ENCODE measurements at places on chromosomes 4 and X.

DNA sequence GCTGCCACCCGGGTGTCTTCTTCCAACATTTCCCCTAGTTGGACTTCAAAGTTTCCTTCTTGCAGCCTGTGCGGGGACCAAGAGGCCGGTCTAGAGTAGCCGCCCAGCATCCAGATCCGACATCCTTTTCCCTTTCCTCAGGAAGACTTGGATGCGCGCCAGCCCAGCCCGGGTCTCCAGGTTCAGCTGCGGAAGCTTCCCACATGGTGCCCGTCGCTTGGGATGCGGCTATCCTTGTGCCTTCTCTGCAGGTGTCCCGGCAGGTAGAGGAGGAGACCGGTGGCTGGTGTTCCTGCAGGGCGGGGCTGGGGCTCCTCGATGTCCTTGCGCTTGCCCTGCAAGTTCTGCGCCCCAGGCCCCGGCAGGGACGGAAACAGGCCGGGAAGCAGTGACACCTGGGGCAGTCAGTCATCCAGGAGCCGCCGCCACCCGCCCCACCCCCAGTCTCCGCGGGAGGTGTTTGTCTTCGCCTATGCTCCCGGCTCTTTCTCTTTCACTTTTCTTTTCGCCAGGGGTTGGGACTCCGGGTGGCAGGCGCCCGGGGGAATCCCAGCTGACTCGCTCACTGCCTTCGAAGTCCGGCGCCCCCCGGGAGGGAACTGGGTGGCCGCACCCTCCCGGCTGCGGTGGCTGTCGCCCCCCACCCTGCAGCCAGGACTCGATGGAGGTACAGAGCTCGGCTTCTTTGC, at the start of gene IL15:
Gene IL15, plus strand, starts transcription at position 502 of the 689 bp plus-strand sequence. CDS start 82,882 bp downstream, outside the sequence.
- peak; percentile 50 for DNase-seq

GRCh38 chr4:183624548-183624947, 34.4 kb downstream of the RWDD4 start:
- no peak for DNase-seq

- DNase-seq, result peak; percentile 34
These were observed 77.5 kb downstream of the RLIM start for GRCh38 chrX:74536832-74537371.

- DNase-seq, result no peak
These were observed 300.1 kb upstream of the TRAM1L1 start for GRCh38 chr4:117385526-117385925.

Data from NCI-H345 (cell line).